ENCODE measurements at places on chromosomes 7 and 10. TPM values are rescaled to one million over a fixed set of nuclear protein-coding genes. Genes with fewer than 3 reads are reported as not detected.

GRCh38 chr10:121926671-121927317, 1.0 kb downstream of the ATE1 start:
- no peak for DNase-seq

OGDHL gene
- not detected for total RNA-seq

DNA sequence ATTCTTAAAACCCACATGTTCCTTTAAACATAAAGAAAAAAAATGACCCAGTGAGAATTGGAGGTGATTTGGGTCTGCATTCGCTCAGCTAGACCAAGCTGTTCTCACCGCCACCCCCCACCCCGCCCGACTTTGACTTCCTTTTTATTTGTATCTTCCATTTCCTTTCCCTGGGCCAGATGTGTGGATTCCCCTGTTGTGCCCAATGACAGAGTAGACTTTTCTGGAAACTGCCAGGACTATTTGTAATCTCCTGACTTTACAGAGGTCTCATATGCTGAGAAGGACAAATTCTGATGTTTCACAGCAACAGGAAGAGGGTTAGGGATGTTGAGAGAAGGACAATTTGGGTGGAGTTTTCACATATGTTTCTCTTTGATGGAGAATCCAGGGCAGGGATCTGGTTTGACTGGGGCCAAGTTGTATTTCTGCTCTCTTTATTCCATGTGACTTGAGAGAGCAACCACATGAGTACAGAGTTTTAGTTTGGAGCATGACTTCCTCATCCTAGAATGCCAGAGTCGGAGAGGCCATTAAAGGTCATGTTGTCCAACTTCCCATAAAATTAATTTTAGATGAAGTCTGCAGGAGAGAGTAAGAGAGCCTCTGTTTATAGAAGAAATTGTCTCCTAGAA, 1023.2 kb downstream of the LRMDA start:
- no peak for DNase-seq

- no peak for DNase-seq
Measured at GRCh38 chr7:18165166-18165565, 137.5 kb upstream of the PRPS1L1 start.

SUN3 gene
- total RNA-seq, result not detected

DNA sequence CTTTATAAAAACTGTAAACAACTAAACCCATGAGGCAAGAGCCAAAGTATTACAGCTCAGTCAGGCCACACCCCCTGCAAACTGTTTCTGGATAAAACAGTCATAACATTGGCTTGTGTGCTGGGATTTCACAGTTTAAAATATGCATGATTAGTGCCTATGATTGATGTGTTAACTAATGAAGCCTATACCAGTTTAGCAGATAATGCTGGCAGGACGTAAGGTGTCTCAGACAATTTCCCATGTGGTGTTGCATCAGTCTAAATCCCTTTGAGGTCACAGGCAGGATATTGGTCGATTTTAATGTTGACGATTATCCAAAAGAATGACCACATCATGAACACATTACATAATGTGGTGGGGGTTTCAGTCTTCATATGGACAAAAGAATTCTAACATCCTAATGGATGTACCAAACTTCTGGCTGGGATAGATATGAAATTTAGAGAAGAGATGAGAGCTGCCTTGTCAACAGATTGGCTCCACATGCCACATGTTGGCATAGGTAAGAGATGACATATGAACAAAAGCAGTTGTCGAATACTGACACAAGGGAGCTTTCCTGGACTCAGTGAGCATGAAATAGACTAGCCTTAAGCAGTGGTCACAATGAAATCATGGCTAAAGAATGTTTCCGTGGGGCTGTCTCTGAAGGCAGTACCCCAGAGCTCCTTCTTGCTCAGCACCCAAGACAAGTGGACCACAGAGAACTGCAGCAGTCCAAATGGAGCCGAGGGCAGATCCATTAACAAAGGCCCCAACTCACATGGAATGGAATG, 445.6 kb downstream of the GFRA1 start:
- no peak for DNase-seq

ATP5F1C gene
- total RNA-seq, result 244 TPM

HKDC1 gene
- total RNA-seq, result 4.0 TPM

EPO gene
- not detected for total RNA-seq

DNA sequence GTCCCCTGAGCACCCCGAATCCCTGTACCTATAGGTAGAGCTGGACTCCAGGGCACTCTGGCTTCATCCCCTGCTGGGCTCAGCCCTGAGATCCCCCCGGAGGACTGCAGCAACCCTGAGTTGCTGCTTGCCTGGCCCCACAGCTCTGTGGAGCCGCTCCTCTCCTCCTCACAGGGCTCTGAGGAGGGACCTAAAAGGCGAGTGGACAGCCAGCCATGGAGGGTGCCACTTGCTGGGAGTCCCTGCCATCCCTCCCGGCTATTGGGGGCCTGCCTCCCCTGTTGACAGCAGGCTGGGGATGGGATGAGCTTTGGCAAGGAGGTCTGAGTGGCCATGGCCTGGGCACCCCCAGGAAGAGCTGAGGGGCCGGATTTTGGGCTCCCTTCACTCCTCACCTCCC, 28.0 kb upstream of the RASGEF1A start:
- DNase-seq, result no peak

- DNase-seq, result peak; percentile 31
Measured at GRCh38 chr10:77949167-77949566, 22.6 kb upstream of the DLG5 start.

Data from uterus (tissue), 4 donors.